ENCODE measurements at places on chromosomes 3 and 15. TPM values are rescaled to one million over a fixed set of nuclear protein-coding genes. Genes with fewer than 3 reads are reported as not detected.

Gene MORF4L1
- 366 TPM for total RNA-seq

Gene ZPLD1
- total RNA-seq = 0.43 TPM

Gene MCCC1
- total RNA-seq = 11.6 TPM

Gene RETNLB
- total RNA-seq = not detected

Gene RABL3
- 18.1 TPM for total RNA-seq

Gene ALDH1A2
- 2.9 TPM for total RNA-seq

Gene ADPRH
- 3.0 TPM for total RNA-seq

Gene NLGN1
- total RNA-seq = 18.1 TPM

Gene RAD51
- total RNA-seq = 3.5 TPM

Gene TTC23
- 20.9 TPM for total RNA-seq

Gene PAK6
- under 0.01 TPM for total RNA-seq

Gene SERINC4
- under 0.01 TPM for total RNA-seq

Gene CCR2
- total RNA-seq = not detected

Gene SLC15A2
- total RNA-seq = under 0.01 TPM

Gene SEMA3G
- 0.32 TPM for total RNA-seq

Gene CPA3
- under 0.01 TPM for total RNA-seq

Gene COL6A6
- total RNA-seq = under 0.01 TPM

Gene GOLGA8G
- total RNA-seq = not detected

Gene LRRC28
- total RNA-seq = 27.6 TPM

Gene SFMBT1
- 4.8 TPM for total RNA-seq

Gene STAC
- total RNA-seq = 0.32 TPM

Gene GNAT1
- total RNA-seq = not detected

Gene CLDN1
- 14.2 TPM for total RNA-seq

Gene SLC22A13
- total RNA-seq = 0.43 TPM

Gene RTP4
- total RNA-seq = 2.6 TPM

Gene TXNRD3
- total RNA-seq = 11.3 TPM

Gene GP5
- total RNA-seq = not detected

Gene SLC24A5
- not detected for total RNA-seq

Gene TMCO5A
- total RNA-seq = not detected

Gene OXSM
- 8.2 TPM for total RNA-seq

Gene HCN4
- not detected for total RNA-seq

Gene ADIPOQ
- total RNA-seq = not detected

Gene CADPS
- total RNA-seq = not detected

Gene B3GALNT1
- 17.7 TPM for total RNA-seq

Gene BFSP2
- not detected for total RNA-seq

Gene DYNLT2B
- total RNA-seq = 7.1 TPM

Gene DLL4
- total RNA-seq = 5.5 TPM

Gene TMEM158
- 22.9 TPM for total RNA-seq
